H1 (cell line): ENCODE measurements at places on chromosomes 16 and 17. TPM values are rescaled to one million over a fixed set of nuclear protein-coding genes. Genes with fewer than 3 reads are reported as not detected.

- DNase-seq, result no peak
Observed at GRCh38 chr17:74872313-74873036, at the start of gene FDXR. Gene FDXR (minus strand): TSS chr17:74872994. CDS start chr17:74872944, 50 bp downstream.

Gene RNU2-1
- 2,508 and 2,656 TPM in 2 replicates for total RNA-seq

Gene PRM1
- 0.82 and 0.92 TPM in 2 replicates for total RNA-seq

- DNase-seq, result no peak
Observed at GRCh38 chr17:75812096-75813013, 27.7 kb downstream of the UNK start.

DNA sequence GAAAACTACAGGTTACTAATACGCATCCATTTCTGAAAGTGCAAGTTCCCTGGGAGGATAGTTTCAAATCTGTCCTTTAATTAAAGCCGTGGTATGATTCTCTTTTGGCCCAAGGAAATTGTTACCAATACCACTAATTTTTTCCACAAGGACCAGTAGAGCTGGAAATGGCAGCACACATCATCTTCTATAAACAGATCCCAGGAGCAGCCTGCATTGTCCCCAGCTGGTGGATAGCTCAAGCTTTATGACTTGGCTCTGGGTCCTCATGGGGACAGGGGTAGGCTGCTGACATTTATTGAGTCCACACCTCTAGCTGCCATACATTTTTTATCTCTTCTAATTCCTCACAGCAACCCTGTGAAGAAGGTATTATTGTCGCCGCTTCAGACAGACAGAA is 35.8 kb upstream of the BHLHA9 start:
- no peak for DNase-seq

- no peak for DNase-seq
Observed at GRCh38 chr16:59634004-59634579, 900.0 kb upstream of the GOT2 start.

Gene TNFRSF17
- not detected in 2 replicates for total RNA-seq
